NCI-H1436 treated with DMSO at 0.1 percent for 48 hours (cell line): ENCODE measurements at places on chromosomes 4 and X.

DNA sequence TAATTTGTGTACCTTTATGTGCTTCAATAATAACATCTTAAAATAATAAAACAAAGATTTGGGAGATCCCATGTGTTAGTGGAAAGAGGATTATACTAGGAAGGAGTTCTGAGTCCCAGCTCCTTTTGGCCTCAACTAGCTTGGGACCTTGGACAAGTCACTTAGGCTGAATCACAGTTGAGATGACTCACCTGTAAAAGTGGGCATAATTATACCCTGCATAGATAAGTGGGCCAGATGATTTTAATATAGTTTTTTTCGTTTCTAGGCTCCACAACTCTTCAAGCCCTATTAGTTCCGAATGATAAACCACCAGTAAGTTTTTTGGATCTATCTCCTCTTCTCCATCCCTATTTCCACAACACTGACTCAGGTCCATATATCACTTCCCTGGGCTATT is 131.8 kb downstream of the ENOX2 start:
- peak; percentile 3 for DNase-seq

GRCh38 chr4:165991325-165992180 is 118.5 kb downstream of the TLL1 start:
- DNase-seq, result no peak

- no peak for DNase-seq
Measured at GRCh38 chrX:103817502-103817901, 14.6 kb downstream of the RAB9B start.

- DNase-seq, result no peak
Measured at GRCh38 chr4:17770845-17771244, 10.6 kb downstream of the FAM184B start.

DNA sequence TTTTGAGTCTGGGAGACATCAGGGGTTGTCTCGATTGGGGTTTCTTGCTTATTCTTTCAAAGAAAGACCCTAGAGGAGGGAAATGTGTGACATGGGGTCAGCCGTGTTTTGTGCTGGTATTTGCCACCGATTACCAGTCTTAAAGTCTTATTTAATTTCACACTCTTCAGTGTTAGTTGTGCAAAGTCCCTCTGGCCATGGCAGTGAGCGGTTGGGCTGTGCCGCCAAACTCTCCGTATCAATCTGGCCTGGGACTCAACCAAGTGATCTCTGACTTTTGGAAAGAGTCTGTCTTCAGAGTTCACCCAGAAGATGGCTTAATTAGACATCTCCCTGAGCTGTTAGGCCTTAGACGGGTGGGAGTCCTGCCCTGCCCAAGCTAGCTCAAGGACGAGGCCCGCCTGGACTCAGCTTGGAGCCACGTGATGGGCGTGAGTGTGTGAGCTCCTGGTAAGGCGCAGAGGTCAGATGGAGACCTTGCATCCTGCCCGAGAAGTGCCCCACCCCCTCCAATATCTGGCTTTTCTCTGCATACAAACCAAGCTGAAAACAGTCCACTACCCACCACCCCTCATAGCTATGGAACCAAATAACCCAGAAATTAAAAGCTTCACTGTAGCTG is 3.8 kb upstream of the PITX2 start:
- no peak for DNase-seq

- DNase-seq, result no peak
Measured at GRCh38 chr4:41963105-41963504, 18.5 kb upstream of the DCAF4L1 start.

DNA sequence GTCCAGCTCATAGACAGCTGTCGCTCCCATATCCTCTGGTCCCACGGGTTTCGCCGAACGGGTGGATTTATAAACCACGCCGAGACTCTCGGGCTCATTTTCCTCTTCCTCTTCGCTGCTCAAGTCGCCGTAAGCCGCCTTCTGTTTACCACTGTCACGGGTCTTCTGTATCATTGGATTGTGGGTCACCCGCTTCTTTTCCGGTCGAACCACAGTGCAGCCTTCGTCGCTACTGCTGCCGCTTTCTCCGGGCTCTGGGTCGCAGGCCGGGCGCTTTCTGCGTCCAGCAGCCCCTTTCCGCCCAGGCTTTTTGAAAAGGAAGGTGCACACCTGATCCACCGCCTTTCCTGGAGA is 311 bp downstream of the RNF113A start:
- DNase-seq, result no peak

GRCh38 chr4:148118633-148119032 is 323.6 kb downstream of the NR3C2 start:
- DNase-seq, result no peak

GRCh38 chr4:24668956-24669355 is 84.6 kb upstream of the DHX15 start:
- DNase-seq, result peak; percentile 11

- DNase-seq, result no peak
Measured at GRCh38 chrX:56554870-56555269, 8.6 kb upstream of the UBQLN2 start.

DNA sequence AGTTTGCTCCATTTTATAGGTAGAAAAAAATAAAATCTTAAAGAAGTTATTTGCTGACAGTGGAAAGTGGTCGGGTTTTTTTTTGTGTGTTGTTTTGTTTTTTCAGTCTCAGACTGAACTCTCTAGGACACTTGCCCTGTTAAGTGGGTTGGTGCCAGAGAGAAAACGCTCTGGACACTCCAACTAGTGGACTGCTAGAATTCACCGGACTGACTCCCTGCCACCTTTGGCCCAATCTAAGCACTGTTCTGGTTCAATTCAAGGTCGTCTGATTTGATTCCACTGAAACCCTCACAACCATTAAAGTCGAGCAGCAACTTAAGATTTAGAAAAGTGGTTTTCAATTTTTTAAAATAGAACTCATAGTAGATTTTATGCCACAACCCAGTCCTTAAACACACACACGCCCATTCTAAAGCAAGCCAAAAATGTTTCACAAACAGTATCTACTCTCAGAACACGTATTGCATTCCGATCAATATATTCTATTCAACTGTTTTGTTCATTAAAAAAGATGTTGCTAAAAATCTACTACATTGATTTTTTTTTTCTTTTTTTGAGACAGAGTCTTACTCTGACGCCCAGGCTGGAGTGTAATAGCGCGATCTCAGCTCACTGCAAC is 27.3 kb downstream of the RWDD4 start:
- no peak for DNase-seq

DNA sequence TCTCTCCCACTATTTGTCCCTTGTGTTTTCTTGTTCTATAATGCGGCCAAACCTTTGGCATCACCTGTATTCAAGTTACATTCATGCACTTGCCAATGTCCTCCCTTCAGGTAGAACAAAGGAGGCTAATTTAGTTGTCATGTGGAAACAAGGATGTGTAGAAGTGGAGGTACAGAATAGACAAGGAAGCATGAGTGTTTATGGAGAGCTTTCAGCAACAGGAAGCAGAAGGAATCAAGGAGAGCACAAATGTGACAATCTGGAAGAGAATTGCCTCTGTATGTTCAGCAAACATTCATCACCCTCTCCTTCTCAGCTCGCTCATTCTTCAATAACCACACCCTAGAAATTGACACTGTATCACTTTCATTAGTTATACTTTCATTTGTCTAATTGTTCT is 103.4 kb downstream of the SLC7A11 start:
- peak; percentile 36 for DNase-seq

GRCh38 chrX:57282568-57282967 is 3.9 kb upstream of the FAAH2 start:
- DNase-seq, result no peak

DNA sequence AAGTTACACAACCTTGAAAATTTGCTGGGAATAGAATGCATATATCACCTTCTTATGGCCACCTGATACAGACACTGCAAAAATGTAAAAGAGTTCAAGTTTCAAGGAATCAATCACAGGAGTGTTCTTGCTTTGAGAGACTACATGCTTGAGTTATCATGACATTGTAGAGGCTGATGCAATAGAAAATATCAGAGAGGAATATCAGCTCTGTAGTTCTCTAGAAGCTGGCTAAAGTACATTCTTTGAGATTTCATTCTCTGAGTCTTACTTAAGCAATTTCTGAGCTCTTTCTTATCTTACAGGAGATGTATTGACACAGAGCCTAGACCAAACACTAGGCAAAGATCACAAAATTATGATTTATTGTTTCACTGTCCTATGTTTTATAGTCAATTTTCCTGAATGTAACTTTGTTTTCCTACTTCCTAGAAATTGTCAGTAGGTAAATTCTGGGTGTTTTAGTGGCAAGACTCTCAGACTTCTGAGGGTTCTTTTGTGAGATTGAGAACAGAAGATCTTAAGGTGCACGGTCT is 152.1 kb upstream of the HPGD start:
- no peak for DNase-seq

GRCh38 chr4:48742412-48742811 is 37.7 kb downstream of the FRYL start:
- DNase-seq, result no peak

DNA sequence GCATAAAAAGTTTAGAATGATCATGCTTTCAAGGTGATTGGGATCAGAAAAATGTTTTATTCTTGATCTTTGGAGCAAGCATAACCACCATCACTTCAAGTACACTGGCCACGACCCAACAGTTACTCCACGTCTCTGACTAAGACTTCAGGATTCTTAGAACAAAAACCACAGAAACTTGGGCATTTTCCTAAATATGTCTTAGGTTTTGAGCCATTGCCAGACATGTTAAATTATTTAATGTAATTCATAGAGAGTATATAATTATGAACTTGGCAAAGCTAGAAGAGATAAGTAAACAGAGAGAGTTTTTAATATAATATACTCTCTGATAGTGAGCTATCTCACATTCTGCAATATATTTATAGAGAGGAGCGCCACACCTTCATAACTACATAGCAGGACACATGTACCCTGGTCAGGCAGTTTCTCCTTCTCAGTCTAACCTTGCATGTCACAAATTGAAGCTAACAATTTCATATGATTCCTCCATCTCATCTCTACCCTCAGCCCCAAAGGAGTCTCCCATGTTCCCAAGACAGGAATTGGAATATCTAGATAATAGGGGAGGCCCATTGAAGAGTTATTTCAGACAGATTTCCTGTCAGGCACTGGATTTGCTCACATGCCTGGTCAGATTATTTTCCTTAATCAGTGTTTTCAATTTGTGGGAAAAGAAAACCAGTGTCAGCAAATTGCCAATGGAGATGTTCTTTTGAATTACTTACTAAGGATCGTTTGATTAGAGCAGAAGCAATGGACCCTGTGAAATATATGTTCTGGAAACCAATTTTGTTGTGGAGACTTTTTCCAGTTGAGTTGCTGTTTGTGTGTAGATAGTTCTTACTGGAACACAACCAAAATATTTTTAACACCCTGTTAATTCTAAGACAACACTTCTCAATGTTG is 61.7 kb upstream of the GUCY1A1 start:
- no peak for DNase-seq

GRCh38 chr4:148068065-148068911 is 336.4 kb downstream of the ARHGAP10 start:
- no peak for DNase-seq

GRCh38 chr4:139768366-139768765 is 102.7 kb downstream of the MGST2 start:
- no peak for DNase-seq

DNA sequence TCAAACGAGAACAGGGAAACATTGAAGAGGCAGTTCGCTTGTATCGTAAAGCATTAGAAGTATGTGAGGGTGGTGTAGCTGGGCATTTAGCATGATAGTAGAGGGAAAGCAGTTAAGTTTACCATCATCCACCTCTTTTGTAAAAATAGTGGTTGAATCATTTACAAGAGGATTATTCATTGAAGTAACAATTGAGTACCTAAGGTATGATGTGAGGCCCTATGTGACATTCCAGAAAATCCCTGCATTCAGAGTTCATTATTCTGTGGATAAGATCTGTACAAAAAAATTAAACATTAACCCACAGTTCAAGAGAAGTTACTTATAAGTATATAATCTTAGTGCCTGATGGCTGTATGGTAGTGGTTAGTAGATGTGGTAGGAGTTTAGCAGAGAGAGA is 22.2 kb upstream of the GCNA start:
- no peak for DNase-seq

GRCh38 chr4:52721968-52722815 is 29.0 kb downstream of the ERVMER34-1 start:
- DNase-seq, result peak; percentile 78

DNA sequence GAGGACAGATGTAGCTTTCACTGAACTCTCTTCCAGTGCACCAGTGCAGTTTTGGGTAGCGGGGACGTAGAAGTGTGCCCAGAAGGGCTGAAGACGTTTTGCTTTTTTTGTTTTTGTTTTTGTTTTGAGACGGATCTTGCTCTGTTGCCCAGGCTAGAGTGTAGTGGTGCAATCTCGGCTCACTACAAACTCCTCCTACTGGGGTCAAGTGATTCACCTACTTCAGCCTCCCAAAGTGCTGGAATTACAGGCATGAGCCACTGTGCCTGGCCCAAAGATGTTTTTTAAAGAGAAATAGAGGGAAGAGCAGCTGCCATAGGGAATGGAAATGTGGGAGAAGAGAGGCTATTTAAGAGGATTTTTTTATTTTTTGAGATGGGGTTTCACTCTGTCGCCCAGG is 74.4 kb upstream of the ACSL1 start:
- no peak for DNase-seq

DNA sequence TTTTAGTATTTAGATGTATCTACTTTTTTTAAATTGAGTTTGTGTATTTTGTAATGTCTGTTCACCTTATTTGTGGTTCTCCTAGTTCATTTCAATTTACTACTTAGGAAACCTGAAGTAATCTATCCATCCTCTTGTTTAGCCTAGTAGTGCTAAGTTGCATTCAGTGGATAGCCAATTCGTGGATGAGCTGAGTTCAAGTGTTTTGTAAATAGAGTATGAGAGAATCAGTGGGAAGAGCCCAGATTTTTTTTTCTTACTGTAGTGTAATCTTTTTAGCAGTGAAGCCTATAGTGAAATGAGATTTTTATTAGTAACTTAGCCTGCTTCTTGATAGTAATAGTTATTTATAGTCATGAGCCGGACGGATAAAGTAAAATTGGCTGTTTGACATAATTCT is 21.7 kb downstream of the STAG2 start:
- peak; percentile 4 for DNase-seq

DNA sequence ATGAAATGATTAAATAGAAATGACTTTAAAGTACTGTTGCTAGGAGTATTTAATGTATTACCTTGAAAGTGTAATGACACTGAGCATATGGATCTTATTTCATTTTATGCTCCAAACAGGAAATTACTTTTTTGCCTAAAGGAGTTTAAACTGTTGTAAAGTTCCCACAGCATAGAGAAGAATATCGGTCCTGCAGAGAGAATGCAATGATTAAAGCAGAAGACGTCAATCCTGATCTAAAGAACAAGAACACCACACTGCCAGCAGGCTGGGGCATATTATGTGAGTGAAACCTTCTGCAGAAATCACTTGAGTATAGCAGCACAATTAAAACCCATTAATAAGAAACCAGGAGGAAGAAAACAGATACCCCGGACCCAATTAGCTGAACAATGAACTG is 72.8 kb upstream of the CAMK2D start:
- no peak for DNase-seq
